ENCODE measurements at places on chromosomes 16 and 17.

GRCh38 chr17:47707056-47707804 lies 13.3 kb downstream of the TBKBP1 start:
- DNase-seq: no peak

DNA sequence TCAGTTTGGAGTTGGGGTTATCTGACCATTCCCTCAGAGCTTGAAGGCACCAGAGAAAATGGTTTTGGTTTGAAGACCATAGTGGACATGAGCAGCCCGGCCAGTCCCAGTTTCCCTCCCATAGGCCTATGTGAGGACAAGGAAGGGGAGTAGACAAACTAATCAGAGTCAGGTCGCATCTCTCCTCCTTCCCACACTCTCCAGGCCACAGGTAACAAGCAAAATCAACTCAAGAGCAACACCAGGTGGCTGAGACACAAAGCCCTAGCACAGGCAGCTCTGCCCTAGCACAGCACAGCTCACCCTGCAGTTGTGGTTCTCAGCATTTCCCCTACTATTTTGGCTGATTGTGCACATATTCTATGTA lies 7.2 kb downstream of the SUPT4H1 start:
- no peak for DNase-seq

- DNase-seq: no peak
These were observed 54.6 kb upstream of the DOC2B start for GRCh38 chr17:235831-236640.

GRCh38 chr17:15926039-15926740 lies 18.7 kb upstream of the ADORA2B start:
- no peak for DNase-seq

DNA sequence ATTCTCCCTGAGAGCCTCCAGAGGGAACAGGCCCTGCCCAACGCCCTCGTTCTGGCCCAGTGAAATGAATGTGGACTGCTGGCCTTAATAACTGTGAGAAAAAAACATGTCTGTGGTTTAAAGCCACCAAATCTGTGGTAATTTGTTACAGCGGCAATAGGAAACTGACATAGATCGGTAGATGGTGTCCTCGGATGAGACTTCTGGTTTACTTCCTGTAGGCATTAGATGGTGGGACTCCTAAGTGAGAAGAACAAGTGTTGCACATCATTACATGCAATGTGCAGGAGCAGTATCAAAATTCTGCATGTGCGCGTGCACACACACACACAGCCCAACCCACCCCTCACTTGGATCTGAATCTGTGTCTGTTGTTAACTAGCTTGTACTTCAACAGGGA lies 42.0 kb downstream of the CDK5R1 start:
- DNase-seq: no peak

DNA sequence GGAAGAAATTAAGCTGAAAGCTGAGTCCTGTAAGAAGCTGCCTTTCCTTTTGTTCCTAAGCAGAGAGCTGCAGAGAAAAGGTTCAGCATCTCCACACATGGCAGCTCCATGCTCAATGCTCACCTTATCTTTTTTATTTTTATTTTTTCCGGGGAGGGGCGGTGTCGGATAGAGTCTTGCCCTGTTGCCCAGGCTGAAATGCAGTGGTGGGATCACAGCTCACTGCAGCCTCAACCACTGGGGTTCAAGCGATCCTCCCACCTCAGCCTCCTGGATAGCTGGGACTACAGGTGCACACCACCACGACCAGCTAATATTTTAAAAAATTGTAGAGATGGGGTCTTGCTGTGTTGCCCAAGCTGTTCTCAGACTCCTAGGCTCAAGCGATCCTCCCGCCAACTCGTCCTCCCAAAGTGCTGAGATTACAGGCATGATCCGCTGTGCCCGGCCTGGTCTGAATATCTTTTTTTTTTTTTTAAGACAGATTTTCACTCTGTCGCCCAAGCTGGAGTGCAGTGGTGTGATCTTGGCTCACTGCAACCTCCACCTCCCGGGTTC lies 28.3 kb upstream of the CIBAR2 start:
- no peak for DNase-seq

DNA sequence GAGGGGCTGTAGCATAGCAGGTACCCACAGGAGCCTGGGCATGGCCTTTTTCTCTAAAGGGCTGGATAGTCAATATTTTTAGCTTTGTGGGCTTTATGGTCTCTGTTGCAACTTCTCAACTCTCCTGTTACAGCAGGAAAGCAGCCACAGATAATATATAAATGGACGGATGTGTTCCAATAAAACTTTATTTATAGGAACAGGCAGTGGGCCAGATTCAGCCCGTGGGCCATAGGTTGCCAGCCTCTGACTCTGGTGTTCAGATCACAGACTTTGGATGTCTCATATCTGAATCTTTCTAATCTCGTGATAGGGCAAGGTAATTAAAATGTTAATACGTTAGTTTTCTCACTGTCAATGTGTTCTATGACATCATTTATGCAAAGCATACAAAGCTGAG lies 136.4 kb downstream of the WWOX start:
- DNase-seq: no peak

- no peak for DNase-seq
These were observed 94.4 kb downstream of the AATF start for GRCh38 chr17:37043201-37043600.

GRCh38 chr17:79114458-79115301 lies 40.1 kb downstream of the ENGASE start:
- DNase-seq: peak; percentile 55

- no peak for DNase-seq
These were observed 19.8 kb downstream of the HNF1B start for GRCh38 chr17:37725021-37725595.

- DNase-seq: no peak
These were observed 6.9 kb downstream of the KAT7 start for GRCh38 chr17:49795372-49795771.

DNA sequence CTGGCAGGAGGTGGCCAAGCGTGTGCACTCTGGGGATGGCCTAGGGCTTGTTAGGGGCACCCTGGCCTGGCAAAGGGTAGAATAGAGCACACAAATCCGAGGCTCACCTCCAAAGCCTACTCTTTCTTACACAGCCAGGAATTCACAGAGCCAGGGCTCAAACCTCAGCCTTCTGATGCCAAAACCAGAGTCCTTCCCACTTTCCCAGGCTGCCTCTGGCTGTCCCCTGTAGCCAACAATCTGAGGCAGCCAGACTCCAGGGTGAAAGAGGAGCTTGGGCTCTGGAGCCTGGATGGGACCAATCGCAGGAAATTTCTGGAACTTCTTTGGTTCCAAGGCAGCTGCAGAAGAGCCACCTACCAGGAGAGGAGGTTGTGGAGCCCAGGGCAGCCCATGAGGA lies 127.9 kb downstream of the COPRS start:
- DNase-seq: no peak

- DNase-seq: no peak
These were observed 4.4 kb downstream of the GJD3 start for GRCh38 chr17:40360091-40360490.

DNA sequence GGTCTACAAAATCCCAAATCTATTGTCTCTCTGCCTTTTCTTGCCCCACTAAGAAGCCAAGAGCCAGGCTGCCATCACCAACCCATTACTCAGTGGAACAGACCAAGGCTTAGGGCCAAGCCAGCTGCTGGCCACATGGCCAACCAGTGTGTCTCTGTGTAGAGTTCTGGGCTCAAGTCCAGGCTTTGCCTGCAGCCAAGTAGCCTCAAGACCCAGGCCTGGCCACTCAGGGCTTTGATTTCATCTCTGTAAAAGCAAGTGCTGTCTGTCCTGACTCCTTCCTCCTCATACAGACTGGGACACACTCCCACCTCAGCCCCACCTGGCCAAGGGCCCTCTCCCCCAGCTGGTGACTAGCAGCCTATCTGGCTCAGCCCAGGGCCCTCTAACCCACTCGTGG lies 14.6 kb downstream of the SREBF1 start:
- DNase-seq: no peak

DNA sequence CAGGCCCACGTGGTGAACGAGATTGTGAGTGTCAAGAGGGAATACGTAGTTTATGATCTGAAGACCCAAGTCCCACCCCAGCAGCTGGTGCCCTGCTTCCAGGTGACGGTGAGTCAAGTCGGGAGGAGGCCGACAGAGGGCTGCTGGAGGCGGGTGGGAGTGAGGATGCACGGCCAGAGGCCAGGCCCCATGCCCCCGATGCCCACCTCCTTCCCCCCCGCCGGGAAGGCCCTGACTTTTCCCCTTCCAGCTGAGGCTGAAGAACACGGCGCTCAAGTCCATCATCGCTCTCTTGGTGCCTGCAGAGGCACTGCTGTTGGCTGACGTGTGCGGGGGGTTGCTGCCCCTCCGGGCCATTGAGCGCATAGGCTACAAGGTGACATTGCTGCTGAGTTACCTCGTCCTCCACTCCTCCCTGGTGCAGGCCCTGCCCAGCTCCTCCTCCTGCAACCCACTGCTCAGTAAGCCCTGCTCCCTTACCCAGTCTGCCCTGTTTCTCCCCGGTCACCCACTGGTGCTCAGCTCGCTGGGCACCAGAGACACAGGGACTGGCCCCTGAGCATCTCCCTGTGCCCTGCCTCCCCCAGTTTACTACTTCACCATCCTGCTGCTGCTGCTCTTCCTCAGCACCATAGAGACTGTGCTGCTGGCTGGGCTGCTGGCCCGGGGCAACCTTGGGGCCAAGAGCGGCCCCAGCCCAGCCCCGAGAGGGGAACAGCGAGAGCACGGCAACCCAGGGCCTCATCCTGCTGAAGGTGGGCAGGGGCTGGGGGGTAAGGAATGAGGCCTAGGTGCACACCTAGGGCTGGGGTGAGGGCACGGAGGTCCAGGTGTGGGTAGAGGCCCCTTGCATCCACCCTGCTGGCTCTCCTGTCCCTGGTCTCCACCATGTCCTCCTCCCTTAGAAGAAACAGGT lies 2.6 kb downstream of the ZACN start:
- no peak for DNase-seq

DNA sequence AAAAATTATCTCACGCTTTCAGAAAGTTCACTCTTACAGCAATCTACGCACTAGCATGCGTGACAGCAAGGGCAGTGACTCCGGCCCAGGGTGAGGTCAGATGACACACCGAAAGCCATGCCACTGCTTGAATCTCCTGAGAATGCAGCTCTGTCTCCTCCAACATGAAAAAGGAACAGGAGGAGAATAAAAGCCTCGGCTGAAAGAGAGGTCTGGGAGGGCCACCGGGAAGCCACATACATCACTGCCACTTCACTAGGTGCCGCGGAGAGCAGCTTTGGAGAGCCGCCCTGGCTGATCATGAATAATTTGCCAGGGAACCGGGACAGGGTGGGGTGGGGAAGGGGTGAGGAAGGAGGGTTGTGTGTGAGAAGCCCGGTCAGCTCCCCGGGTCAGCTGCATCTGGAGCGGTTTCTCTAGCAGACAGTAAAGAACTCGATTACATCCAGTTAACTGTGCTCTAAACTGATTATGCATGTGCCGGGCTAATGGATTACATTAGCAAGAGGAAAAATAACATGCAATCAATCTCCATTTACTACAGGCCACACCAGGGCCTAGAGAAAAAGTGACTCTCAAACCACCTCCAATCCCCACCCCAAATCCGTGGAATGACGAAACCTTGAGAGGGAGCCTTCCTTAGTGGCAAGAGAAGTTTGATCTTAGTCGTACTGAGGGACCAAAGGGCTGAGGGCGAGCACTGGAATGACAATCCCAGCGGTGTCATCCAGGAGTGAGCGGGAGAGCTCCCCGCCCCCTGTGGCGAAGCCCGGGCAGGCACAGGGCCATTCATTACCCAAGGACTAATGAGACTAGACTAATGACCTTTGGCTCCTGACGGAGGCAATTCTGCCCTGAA lies 100.3 kb downstream of the ZFHX3 start:
- no peak for DNase-seq

DNA sequence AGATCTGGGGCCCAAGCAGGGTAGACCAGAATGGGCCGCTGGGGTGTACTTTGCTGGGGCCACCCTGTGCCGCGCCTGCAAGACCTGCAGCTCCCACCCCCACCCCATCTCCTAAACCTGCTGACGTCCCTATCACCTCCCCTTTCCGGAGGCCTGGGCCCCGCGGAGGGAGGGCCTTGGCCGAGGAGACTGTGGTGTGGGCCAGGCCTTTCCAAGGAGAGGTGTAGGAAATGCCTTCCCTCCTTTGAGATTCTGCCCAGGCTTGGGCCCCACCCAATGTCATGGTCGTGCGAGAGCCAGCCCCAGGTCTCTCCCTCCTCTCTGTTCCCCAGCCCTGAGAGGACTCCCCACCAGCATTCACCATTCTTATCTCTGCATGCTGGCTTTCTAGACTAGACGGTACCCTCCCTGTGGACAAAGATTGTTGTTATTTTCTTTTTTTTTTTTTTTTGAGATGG lies 3.9 kb upstream of the WFIKKN2 start:
- no peak for DNase-seq

GRCh38 chr17:62882878-62883277 lies 74.8 kb upstream of the MARCHF10 start:
- no peak for DNase-seq

GRCh38 chr17:10737168-10737622 lies 7.4 kb upstream of the TMEM220 start:
- peak; percentile 35 for DNase-seq

DNA sequence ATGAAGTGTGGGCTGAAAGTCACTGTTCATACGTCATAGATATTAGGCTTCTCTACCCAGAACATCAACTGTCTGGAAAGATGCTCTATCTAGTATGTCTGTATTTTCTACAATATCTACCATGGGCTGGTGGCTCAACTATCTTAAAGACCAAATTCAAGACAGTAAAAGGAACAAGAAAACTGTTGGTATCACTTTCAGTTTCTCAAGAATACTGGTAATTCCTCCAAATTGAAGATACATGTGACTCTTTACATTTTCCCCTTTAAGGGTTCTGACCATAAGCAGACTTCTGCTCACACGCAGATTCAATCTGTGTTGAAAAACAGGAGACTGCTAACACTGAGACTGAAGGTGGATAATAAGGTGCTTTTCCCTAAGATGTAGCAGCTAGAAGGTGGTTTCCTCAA lies 24.2 kb downstream of the XPO6 start:
- no peak for DNase-seq

DNA sequence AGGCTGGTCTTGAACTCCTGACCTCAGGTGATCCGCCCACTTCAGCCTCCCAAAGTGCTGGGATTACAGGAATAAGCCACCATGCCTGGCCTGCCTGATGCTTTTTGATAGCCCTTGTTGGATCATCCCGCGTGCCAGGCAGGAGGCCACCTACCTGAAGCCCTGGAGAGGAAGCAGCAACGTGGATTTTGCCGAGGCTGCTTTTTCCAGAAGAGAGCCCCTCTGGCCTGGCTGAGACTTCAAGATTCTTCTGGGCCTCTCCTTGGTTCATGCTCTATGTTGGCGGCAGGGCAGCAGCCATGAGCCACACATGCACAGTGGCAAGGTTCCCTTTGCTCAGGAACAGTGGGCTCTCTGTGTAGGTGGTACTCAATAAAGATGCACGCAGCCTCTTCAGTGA lies 11.5 kb downstream of the KATNB1 start:
- DNase-seq: no peak

GRCh38 chr17:74217888-74218287 lies 4.5 kb downstream of the TTYH2 start:
- no peak for DNase-seq

- no peak for DNase-seq
These were observed 480.4 kb downstream of the CDH8 start for GRCh38 chr16:61555718-61556441.

DNA sequence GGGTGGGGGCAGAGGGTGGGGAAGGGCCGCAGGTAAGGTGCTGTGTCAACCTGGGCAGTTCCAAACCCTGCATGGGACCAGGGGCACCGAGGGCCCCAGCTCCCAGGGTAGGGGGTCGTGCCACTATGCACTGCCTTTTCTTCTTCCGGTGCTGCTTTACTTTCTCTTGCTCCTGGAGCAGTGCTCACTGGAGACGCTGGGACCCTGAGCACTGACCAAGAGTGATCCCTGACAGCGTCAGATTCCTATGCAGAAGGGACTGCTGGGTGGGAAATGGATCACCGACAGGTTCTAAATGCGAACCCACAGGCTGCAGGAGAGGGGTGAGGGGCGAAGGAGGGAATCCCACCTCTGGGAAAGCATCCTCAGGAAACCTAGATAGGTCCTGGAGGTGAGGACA lies 470.1 kb downstream of the SOX9 start:
- DNase-seq: no peak

All from NCI-H524 (cell line).